ENCODE measurements at places on chromosomes 4 and X.

- no peak for DNase-seq
These were observed 90.4 kb downstream of the ZC4H2 start for GRCh38 chrX:64885850-64886249.

DNA sequence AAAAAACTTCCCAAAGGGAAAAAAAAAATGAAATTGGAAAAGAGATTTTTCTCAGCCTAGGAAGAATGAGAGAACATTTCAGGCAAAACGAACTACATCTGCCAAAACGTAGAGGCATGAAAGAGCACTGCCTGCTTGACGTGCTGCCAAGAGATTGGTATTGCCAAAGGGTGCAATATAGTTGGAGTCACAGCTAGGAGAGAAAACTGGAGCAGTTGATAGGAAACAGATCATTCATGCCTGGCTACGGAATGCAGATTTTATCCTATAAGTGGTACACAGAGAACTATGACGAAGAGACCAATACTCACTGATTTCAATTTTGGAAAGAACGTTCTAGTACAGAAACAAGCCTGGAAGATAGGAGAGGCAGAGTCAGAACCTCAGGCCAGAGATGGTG is 68.4 kb upstream of the IQCM start:
- DNase-seq: no peak

DNA sequence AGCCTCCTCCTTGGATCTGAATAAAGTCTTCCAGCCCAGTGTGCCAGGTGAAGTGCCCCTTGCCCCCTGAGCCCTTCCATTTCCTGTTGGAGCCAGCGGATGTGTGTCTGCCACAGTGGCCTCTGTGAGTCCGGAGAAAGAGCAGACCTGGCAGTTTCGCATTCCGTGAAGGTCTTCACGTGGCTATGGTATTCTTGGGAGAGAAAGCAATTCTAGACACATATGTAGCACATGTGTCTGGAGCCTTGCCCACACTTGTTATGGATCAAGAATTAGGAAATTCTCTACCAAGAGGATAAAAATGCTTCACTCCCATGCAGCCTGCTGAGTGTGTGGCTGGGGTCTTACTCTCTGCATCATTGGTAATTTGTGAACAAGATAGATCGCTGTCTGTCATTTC is 130.9 kb downstream of the REPS2 start:
- DNase-seq: no peak

- DNase-seq: no peak
These were observed 11.9 kb upstream of the LINC00632 start for GRCh38 chrX:140697618-140698017.

DNA sequence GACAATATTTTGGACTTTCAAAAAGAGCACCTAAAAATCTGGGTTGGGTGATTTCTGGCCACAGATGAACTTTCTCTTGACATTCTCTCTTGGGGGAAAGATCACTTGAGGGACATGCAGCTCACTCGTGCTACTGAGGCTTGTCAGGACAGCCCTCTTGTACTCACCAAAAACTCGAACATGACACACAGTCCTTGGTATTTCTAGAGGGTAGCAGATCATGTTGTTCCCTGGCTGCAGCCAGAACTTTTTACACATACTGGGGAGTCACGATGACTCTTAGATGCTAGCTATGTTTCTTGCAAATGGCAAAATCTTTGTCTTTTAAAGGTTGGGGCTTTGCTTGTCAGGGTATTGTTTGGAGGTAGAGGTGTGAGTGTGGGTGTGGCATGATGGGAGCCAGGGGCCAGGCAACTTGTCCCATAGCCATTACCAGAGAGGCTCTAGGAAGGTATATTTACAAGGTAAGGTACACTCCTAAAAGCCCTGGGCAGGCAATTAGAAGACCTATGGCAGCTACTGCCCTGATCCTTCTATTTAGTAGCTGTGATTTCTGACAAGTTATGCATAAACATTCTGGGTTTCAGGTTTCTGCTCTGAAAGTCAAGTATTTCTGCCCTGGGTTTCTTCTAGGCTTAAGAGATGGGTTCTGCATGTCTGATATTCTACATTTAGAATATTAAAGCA is 241.7 kb upstream of the TLL1 start:
- DNase-seq: no peak

DNA sequence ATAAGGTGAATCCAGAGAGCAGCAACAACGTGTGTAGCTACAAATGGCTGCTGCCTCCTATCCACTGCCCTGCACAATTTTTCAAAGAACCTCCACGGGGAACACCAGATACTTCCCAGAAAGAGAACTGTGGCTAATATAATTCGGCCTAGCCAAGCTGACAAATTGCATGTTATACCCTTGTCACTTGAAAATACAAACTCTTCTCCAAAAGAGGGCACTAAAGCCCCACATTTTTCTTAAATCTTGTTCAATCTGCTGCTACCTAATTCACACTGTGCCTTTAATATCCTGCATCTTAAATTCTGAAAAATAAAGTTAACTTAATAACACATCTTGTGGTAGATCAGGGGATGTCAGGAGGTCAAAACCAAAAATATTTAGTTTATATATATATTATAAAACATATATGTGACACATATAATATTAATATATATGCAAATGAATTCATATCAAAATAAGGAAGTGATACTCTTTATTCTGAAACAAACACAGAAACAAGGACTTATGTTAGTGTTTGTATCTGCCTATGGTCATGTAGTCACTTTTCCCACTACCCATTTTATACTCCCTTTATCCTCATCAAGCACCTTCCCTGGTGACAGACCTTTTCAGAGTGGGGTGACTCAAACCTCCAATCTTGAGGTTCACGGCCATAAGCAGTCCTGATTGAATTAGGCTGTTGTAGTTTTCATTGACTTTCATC is 24.1 kb downstream of the CT45A1 start:
- DNase-seq: no peak

GRCh38 chr4:95979961-95980876 is 140.3 kb downstream of the PDHA2 start:
- DNase-seq: no peak

DNA sequence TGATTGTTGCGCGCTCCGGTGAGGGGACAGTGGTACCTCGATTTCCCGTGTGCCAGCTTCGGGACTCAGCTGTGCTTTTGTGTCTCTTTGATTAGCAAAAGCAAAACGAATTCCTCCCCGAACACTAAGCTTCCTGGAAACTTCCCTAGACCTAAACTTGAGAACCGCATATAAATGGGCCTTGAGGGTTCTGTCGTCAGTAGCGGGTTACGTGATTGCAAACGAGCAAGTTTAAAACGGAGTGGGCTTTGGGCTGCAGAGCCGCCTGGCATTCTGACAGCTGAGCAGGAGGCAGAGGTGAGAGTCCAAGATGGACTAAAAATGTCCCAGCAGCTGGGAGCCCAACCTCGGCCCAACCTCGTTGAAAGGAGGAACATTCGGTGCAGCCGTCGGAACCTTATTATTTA is 1.2 kb upstream of the TAPT1 start:
- DNase-seq: no peak

DNA sequence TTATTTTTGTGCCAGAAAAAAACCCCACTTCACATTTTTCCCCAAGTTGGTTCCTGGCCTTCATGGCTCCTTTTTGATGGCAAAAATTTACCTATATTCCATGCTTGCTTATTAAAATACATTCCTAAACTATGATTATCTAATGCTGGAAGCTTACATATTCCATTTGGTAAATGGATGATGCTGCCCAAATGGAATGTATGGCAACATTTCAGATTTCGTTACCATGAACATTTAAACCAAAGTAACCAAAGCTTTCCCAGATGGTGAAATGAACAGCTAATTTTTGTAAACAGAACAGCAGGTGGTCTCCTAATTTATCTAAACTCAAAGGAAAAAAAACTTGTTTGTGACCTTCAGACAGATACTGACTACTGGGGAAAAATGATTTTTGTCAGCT is 110.8 kb upstream of the TEX13A start:
- no peak for DNase-seq

DNA sequence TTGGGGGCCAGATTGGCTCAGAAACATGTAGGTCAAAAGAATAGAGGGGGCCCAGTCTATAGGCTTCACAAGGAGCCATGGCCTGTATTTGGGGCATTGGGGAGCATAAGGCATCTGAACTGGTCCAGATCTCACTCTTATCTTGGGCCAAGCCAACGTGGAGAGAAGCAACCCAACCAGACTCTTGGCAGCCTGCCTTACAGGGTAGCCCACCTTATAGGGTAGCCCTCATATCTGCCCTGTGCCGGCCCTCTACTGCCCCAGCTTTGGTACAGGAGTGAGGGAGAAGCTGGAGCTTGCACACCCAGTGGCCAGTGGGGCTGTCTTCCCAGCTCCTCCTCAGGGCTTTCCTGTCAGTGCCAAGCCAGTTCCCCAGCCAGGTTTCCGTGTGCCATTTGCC is 142.2 kb downstream of the AMMECR1 start:
- no peak for DNase-seq

- DNase-seq: no peak
These were observed 86.3 kb upstream of the ADRA2C start for GRCh38 chr4:3679851-3680311.
